Stimulated activated CD8-positive, alpha-beta memory T cell treated with anti-CD3 and anti-CD28 coated beads, Interleukin-15, amount 100 ng/mL, for 1 hour (primary cell): ENCODE measurements at places on chromosomes 16 and 17.

- DNase-seq = no peak
Measured at GRCh38 chr16:20868890-20869289, 31.3 kb downstream of the DCUN1D3 start.

- no peak for DNase-seq
Measured at GRCh38 chr16:17076092-17076754, 394.5 kb downstream of the XYLT1 start.

GRCh38 chr17:43402078-43402477, 3.3 kb downstream of the ARL4D start:
- DNase-seq = no peak

DNA sequence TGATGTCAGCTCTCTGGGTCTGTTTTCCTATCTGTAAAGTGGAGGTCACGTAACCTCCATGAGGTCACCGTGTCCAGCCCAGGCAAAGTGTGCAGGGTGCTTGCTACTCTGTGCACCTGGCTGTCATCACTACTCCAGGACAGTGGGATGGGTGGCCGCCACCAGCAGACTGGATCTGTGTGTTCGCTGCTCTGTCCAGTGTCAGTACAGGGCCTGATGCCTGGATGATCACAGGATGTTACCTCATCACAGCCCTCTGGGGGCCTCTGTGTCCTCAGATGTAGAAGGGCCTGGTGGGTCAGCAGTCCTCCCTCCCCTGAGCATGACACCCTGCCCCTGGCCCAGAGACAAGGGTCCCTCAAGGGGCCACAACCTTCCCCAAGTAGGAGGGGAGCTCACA, 80.0 kb downstream of the KCNJ18 start:
- no peak for DNase-seq

DNA sequence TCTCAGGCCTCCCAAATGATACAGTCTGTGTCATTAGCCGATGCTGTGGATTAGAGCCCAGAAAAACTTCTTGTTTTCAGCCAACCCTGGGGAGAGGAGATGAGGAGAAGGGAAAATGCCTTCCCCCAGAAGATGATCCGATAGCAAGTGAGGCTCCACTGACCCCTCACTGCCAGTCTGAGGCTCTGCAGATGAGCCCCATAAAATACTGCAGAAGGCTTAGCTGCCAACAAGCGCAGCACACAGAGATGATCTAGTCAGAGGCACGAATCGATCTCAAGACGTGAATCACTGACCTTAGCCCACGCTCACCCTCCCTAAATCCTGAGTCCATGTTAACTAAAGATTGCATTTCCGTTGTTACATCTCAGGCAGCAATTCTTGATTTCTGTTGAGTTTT, 31.5 kb downstream of the SALL1 start:
- no peak for DNase-seq

DNA sequence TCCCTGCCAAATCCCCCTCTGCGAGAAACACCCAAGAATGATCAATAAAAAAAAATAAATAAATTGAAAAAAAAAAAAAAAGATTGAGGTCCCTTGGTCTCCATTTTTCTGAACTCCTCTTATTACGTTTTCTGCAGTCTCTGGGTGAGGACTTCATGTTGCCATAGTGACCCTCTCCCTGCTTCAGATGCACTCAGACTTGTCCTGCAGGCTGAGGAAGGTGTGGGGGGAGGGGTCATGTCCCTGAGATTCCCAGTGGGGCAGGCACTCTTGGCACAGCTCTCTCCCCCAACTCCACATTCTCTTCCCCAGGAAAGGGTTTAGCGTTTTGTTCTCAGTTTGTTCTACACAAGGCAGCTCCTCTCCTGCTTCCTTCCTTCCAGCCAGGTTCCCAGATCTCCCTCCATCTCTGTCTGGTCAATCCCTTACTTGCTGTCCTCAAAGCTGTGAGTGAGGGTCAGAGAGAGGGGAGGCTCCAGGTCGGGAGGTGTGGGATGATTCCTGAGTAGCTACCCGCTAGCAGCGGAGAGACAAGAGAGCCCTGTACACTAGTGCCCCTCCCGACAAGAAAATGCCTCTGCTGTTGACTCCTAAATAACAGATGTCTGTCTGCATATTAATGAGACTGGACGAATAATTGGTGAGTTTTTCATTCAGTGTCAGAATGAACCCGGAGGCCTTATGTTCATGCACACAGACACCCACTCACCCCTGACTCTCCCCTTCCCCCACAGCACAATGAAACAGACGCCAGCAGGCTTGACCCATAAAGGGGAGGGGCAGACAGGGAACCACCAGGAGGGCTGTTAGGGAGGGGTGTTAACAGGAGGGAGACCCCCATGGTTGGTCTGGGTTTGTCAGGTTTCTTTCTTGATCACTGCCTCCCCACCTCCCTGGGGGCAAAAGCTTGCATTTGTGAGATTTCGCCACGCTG, 9.2 kb downstream of the RND2 start:
- DNase-seq = no peak

DNA sequence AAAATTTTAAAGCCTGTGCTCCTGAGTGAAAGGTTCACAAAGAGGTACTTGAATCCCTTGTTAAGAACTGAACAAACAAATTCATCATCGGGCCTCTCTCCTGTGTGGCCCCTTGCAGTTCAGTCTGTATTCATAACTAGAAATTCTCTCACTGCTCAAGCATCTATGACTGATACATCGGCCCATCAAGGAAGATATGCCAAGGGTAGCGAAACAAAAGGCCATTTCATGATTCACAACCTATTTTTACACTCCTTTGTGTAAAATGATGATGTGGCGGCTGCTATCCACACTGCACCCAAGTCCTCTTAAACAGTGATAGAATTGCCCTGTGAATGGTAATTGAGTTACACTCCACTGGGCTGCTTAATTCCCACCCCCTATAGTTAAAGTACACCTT, 204.6 kb downstream of the STX8 start:
- no peak for DNase-seq

GRCh38 chr16:61165797-61166196, 870.4 kb downstream of the CDH8 start:
- no peak for DNase-seq

DNA sequence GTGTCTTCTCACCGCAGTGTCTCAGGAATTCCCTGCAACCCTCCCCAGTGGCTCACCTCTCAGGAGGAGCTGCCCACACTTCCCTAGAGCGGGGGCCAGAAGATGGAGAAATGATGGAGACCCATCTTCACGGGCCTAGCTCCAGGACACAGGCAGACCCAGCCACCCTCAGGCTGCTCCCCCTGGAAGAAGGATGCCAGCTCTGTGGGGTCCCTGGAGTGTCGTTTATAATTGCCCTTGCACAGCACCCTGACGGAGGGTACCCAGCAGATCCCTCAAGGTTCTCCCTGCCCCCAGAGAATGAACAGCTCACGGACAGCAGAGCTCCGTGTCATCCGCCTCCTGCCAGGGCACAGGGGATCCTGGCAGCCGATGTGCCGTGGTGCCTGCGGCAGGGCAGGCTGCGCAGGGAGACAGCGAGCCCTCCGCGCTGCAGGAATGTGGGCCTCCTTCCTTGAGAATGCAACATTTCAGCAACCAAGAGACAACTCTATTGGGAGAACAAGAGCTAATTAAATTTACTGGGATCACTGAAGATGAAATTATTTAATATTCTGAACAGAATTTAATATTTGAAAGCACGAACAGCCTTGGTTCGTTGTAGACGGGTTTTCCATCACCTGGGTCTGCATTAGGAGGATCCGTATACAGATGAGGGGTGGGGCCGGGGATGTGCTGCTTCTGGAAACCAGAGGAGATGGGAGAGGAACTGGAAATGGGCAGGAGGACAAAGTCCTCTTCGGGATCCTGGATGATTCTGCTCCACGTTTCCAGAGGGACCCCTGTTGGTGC, 21.0 kb upstream of the RBFOX3 start:
- DNase-seq = no peak

DNA sequence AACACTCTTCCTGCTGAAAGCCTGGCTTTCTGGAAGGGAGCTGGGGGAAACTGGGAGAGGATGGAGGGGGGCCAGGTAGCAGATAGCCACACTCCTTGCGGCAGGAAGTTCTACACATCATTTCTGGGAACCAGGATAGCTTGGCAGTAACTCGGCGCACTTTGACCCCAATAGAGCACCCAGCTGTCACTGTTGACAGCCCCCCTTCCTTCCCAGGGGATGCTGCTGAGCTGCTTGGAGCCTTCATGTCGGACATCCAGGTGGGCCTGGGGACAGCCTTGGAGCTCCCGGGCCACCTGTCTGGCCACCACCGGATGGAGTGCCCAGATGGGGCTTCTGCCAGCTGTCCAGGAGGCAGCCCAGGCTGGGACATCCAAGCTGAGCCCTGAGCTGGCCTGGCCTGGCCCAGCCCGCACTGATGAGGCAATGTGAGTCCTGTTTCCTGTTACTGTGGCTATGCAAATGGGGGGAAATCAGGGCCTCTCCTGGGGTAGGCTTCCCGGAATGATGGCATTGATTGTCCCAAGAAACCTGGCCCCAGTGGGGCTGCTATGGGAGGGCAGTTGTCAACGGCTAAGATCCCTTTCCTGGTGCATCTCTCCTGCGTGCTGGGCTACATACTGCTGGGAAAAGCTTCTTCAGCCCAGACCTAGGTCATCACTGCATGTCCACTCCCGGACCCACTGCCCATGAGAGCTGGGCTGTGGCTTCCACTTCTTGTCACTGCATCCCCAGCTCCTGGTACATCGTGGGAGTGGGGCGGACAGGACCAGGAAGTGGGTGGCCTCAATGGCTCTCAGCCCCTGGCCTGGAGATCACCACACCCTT, 50.0 kb downstream of the SOCS1 start:
- no peak for DNase-seq

GRCh38 chr16:75288596-75289120, 37.2 kb upstream of the BCAR1 start:
- peak; percentile 22 for DNase-seq

DNA sequence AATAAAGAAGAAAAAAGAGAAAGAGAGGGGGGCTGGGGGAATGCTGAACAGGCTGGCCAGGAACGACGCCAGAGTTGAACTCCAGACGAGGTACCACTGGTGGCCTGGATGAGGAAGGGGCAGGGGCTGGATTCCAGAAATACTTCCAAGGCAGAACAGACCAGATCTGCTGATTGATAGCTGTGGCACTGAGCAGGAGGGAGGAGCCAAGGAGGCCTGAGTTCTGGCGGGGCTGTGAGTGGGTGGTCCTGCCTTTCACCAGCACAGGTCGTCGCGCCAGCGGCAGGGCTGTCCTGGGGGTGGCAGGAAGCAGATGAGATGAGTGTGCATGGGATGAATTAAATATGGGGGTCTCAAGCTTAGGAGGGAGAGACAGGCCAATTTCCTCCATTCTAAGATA, 5.5 kb downstream of the CCDC42 start:
- DNase-seq = no peak

GRCh38 chr16:23296994-23297393, 5.1 kb upstream of the SCNN1B start:
- DNase-seq = no peak

GRCh38 chr17:31413081-31413799, 21.8 kb downstream of the RAB11FIP4 start:
- DNase-seq = no peak

DNA sequence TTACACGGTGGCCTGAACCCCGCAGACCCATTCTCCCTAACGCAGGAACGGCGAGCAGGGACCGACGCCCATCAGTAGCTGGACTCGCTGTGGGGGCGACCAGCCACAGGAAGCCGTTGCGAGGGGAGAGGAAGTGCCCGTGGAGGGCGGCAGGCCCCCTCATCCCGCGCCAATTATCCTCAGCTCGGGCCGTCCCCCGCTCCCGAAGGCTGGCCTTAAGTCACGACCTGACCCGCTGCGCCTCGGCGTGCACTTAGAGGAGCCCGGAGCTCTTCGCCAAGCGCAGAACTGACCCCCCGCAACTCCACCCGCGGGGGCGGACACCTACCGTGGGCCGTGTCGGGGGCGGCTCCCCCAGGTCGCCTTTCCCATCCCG, 401 bp downstream of the ARL16 start:
- no peak for DNase-seq

DNA sequence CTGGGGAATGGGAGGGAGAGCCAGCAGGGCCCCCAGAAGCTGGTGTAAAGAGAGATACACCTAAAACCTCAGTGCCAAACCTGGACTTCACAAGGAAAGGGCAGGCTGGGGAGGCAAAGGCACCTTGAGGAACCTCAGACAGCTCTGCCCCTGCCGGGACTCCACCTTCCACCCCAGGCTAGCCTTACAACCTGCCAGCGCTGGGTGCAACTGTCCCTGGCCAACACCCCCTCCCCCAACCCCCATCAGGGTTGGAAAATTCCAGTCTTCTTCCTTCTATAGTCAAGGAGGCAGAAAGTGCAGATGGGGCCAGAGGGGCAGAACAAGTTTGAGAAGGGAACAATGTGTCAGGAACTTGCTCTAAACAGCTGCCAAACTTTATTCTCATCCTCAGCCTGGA, 2.2 kb downstream of the YBX2 start:
- no peak for DNase-seq

GRCh38 chr17:58367461-58367860, 15.5 kb upstream of the SUPT4H1 start:
- DNase-seq = no peak

- DNase-seq = no peak
Measured at GRCh38 chr16:3179651-3180050, 8.4 kb upstream of the OR1F1 start.

DNA sequence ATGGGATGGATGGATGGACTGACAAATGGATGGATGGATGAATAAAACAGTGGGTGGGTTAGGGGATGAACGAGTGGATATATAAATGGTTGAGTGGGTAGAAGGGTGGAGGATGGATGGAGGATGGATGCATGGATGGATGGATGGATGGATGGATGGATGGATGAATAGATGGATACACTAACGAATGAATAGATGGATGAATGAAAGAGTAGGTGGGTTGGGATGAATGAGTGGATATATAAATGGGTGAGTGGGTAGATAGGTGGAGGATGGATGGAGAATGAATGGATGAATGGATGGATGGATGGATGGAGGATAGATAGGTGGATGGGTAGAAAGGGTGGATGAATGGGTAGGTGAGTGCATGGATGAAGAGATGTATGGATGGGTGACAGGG, 62.1 kb downstream of the CDYL2 start:
- no peak for DNase-seq

GRCh38 chr16:58105631-58106030, 23.6 kb downstream of the CFAP20 start:
- no peak for DNase-seq

DNA sequence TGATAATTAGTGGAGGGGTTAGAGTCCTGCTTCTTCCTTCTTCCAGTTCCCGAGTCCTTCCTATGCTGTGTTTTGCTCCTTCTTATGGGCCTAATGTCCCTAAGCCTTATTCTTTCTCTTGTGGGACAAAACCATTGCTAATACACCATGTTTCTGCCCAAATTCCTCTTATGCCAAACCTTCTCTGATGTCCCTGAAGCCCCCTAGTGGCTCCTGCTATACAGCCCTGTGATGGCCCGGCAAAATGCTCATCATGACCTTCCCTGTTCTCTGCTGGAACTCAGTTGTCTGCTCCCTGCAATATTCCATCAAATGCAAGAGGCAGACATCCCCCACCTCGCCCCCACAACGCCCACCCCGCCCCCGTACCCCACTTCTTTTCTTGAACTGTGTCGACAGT, 171.6 kb downstream of the CDH11 start:
- DNase-seq = no peak

- DNase-seq = no peak
Measured at GRCh38 chr17:9021992-9022572, 772 bp downstream of the NTN1 start.
